ENCODE measurements at places on chromosomes 2 and 18.

DNA sequence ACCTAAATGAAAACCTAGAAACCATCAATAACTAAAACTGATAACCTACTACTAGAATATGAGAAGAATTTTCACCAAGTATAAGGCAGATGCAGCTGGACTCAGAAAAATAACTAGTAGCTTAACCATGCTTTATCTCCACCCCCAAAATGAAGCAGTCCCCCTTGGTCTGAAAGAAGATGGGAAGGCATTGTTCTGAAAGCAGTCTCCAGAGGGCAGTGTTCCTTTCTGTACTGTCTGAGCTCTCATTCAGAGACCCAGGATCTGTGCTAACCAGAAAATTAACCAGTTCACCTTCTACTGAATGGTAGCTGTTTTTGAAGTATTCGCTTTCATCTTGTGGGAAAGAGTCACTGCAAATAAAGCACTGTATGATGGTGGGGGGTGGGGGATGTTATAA lies 273.0 kb downstream of the PDE11A start:
- DNase-seq, result no peak

DNA sequence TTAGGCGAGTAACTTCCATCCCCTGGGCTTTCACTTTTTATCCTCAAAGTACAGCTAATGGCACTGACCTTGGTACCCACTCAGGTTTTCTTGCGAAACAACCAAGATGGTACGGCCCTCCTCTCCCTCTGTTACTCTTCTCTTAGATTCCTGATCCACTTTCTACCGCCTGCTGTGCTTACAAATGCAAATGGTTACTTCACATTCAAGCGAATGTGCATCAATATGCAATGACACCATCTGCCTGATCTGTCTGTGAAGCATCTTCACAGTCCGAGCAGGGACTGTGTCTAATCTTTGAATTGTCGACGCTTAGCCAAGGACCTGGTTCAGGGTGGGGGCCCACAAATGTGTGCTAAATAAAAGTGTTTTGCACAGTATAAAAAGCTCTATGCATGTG lies 112.2 kb downstream of the TRIB2 start:
- DNase-seq, result no peak

- no peak for DNase-seq
Observed at GRCh38 chr2:7060631-7061449, 143.6 kb downstream of the RNF144A start.

GRCh38 chr2:94996305-94997100 lies 29.0 kb upstream of the MAL start:
- no peak for DNase-seq

DNA sequence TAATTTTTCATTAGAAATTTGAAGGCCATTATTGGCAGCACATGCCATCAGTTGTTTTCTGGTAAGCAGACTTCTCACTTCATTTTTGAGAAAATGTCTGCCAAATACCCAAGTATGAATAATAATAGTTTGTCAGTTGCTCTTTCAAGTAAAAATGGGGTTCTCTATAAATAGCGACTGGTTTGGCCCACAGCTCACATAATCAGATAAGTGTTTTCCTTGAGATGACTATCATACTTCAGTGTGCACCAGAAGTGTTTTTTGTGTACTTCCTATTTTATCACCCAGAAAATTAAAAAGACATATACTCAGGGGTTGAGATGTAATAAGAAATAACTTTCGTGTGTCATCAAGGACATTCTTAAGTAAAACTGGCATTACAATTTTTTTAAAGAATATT lies 147.1 kb downstream of the PHLPP1 start:
- DNase-seq, result no peak

GRCh38 chr18:54135216-54135615 lies 89.3 kb downstream of the MBD2 start:
- no peak for DNase-seq

DNA sequence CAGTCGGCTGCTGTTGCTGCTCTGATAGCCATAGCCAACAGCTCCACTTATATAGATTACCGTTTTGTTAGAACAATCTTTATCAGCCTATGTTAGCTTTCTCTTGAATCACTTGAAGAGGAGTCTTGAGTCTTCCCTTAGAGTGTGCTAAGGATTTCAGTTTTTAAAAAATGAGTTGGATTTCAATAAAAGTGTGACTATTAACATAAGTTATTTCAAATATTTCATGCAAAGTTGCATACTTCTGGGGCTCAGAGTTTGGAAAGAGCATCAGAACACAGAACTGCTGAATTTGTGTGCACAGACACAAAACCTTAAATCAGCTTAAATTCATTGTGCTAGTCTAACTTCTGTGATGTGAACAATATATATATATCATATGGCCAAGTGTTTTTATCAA lies 174.7 kb downstream of the MTX2 start:
- no peak for DNase-seq

GRCh38 chr2:183037553-183038340 lies 510 bp downstream of the NCKAP1 start:
- no peak for DNase-seq

- DNase-seq, result no peak
Observed at GRCh38 chr2:98772536-98772935, 41.6 kb upstream of the MGAT4A start.

- peak; percentile 65 for DNase-seq
Observed at GRCh38 chr2:241965931-241966412, 96.4 kb downstream of the RTP5 start.

GRCh38 chr18:28626756-28627155 lies 449.8 kb upstream of the CDH2 start:
- DNase-seq, result no peak

- no peak for DNase-seq
Observed at GRCh38 chr2:109229094-109229675, 100.2 kb downstream of the SH3RF3 start.

DNA sequence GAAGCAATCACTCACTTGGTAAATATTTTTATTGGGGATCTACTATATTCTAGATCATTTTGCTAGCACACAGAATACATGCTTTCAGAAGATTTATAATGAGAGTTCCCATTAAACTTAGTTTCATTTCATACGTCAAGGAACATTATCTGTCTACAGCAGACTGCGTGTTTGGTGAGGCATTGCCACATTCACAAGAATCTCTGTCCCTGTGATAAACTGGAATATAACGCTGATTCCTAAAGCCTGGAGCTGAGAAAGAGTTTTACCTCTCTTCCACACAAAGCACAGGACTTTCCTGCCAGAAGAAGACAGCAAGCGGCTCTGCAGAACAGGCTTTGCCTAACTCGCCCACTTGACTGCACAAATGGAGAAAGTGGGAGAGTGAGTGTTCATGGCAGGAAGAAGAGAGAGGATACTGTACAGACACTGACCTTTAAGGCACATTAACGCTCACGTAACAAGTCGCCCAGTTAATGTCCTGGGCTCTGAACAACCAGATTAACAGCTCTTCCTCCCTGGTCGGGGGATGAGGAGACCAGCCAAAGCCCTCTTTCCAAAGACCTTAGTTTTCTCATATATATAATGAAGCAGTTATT lies 356.2 kb downstream of the GPD2 start:
- DNase-seq, result no peak

DNA sequence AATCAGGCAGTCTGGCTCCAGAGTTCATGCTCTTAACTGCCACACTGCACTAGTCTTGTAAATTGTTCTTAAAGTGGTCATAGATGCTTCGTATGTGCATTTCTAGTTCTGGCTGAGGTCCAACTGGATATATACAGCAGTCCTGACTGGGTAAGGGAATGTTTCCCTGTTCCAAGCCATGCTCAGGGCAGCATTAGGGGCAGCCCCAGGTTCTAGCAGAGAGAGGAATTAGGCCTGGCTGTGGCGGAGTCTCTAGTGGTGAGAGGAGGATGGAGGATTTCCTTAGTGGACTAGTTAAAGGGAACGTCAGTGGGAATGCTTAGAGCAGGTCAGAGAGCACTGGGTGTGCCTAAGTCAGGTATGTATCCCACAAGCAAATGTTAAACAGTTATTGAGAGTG lies 28.0 kb downstream of the UBE2E3 start:
- DNase-seq, result no peak

DNA sequence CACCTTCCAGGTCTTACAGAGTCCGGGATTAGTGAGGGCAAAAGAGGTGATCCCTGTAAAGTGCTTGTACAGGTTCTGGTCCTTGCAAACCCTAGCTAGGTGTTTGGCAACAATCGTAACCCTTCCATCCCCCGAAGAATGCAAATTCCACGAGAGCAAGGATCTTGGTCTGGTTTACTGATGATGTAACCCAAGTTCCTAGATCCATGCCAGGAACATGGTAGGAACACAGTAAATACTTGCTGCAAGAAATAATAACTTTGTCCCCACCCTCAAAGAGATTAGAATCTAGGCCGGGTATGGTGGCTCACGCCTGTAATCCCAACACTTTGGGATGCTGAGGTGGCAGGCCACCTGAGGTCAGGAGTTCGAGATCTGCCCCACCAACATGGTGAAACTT lies 6.8 kb upstream of the NEU2 start:
- DNase-seq, result no peak

DNA sequence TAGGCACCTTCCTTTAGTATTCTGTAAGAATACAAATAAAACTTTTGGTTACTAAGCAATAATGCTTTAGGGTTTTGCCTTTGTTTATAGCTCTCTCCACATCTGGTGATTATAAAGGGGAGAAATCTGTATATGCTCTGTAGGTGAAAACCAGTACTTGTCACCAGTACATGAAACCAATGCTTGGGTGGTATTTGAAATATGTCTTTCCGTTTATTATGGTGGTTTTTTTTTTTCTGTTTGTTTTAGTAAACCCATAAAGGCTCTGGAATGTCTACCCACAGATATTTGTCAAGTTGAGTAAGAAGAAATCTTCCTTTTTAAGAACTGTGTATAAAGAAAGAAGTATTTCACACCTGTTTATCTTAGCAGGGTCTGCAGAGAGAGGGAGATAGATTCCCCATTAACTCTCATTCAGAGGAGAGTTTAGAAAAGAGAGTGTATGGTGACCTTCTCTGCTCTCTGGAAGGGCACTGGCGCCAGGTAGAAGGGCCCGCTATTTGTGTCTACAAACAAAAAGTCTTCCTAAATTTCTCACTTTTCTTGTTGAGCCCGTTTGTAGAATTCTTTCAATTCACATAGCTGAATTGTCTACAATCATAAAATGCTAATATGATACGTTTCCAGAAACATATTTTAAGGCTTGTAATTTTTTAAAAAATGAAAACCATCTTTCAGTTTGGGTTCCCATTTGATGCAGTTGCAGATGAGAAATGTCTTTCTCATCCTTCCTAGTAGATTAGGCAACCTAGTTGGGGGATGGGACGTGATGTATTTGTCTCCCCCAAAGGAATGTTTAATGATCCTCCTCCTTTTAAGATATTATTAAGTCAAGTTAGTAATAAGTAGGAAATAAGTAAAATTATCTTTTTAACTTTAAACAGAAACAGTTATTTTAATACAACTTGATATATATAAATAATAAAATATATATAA lies 33.9 kb downstream of the MAP3K20 start:
- no peak for DNase-seq

GRCh38 chr2:174009488-174010223 lies 44.5 kb upstream of the SP3 start:
- no peak for DNase-seq

- DNase-seq, result no peak
Observed at GRCh38 chr2:121017396-121017795, 267.6 kb downstream of the TFCP2L1 start.

DNA sequence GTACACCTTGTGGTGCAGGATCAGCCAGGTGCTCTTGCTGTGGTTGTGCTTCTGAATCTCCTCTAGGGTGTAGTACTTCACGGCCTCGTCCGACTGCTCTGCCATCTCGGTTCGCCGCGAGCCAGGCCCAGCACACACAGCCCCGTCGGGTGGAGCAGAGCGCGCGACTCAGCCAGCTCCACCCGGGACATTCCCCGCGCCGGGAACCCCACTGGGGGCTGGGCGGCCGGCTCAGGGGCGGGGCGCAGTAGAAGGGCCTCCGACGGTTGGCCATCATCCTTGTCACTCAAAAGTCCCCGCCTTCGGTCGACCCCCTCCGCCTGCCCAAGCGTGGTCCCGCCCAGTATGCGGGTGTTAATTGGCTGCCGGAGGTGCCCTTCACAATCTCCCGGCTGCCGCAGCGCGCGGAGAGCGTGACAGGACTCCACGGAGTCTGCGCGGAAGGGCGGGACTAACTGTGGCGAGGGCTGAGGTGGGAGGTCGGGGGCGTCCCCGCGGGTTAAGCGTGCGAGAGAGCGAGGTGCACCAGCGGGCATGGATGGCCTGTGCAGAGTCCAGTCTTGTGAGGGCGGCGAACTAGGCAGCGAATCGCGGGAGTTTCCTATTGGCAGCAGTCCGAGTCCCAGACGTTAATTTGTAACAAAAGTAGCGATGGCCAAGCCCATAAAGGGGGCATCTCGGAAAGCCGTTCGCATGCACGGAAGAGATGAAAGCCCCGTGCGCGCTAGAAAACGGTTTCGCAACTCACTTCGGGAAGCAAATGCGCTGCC lies at the start of gene CYB5A:
TSS of gene CYB5A (minus strand) at position 193 of the 770 bp plus-strand sequence. CDS start at position 105, 88 bp downstream.
- peak; percentile 87 for DNase-seq

GRCh38 chr18:25614168-25614567 lies 262.2 kb upstream of the ZNF521 start:
- DNase-seq, result no peak

GRCh38 chr18:57437766-57438671 lies 2.8 kb downstream of the ONECUT2 start:
- no peak for DNase-seq

DNA sequence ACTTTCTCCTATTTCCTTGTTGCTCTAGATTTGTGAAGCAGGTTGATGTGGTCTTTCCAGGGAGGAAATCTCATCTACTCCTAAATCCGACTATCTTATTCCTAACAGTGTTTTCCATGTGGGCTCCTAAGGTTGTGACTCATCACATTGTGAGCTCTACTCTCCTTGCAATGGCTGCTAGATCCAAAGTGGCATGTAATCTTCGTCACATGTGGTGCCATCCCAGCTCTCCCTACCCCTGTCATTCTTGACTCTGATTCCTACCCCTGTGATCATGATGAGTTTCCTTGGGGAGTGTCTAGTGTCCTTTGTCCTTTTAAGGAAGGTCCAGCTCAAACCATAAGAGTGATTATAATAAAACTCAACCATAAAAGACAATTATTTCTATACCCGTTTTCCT lies 47.3 kb upstream of the GULP1 start:
- no peak for DNase-seq

- DNase-seq, result no peak
Observed at GRCh38 chr2:44364604-44365003, 2.9 kb downstream of the CAMKMT start.

- DNase-seq, result no peak
Observed at GRCh38 chr2:65620524-65620923, 188.1 kb upstream of the SPRED2 start.

Measured in GM12878 (cell line).